Activated CD4-positive, alpha-beta T cell treated with anti-CD3 and anti-CD28 coated beads, Interleukin-2, amount 10 ng/mL, durations not matched to agents 24 days and 14 days (primary cell): ENCODE measurements at places on chromosomes 1 and 21. TPM values are rescaled to one million over a fixed set of nuclear protein-coding genes. Genes with fewer than 3 reads are reported as not detected.

RNF186 gene
- not detected in 2 replicates for total RNA-seq

- no peak for DNase-seq
Observed at GRCh38 chr1:6105218-6105679, 59.6 kb downstream of the KCNAB2 start.

DNA sequence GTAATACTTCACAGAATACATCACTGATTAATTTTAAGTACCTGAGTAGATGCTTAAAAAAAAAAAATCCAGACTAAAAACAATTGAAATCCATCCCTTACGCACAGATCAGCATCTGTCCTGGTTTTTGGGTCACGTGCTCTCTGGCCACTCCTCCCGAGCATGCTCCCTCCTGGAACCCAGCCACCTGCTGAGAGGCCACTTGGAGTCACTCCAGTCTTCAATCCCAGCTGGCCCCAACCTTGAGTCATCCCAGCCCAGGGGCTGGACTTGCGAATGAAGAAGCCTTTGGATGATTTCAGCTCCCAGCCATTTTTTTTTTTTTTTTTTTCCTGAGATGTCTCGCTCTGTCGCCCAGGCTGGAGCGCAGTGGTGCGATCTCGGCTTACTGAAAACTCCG lies 8.9 kb downstream of the MAP1LC3C start:
- no peak for DNase-seq

DNA sequence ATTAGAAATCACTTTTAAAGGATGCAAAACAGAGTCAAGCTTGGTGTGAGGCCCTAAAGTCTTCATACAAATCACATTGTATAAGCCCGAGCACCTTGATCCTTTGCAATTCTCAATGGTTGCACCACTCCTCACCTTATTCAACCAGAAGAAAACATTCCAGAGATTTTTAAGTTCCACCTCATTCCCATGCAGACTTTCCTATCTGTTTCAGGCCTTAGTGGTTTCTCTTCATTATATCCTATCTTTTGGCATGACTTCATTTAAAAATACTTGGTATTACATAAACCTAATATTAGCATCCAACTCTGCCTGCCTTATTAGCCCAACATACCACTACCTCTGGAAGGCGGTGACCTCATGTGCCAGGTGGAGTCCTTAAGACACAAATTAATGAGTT lies 9.3 kb upstream of the GREM2 start:
- DNase-seq: no peak

GRCh38 chr1:207869859-207870258 lies 41.1 kb downstream of the CD34 start:
- DNase-seq: no peak
